ENCODE measurements at places on chromosomes 1 and 21.

DNA sequence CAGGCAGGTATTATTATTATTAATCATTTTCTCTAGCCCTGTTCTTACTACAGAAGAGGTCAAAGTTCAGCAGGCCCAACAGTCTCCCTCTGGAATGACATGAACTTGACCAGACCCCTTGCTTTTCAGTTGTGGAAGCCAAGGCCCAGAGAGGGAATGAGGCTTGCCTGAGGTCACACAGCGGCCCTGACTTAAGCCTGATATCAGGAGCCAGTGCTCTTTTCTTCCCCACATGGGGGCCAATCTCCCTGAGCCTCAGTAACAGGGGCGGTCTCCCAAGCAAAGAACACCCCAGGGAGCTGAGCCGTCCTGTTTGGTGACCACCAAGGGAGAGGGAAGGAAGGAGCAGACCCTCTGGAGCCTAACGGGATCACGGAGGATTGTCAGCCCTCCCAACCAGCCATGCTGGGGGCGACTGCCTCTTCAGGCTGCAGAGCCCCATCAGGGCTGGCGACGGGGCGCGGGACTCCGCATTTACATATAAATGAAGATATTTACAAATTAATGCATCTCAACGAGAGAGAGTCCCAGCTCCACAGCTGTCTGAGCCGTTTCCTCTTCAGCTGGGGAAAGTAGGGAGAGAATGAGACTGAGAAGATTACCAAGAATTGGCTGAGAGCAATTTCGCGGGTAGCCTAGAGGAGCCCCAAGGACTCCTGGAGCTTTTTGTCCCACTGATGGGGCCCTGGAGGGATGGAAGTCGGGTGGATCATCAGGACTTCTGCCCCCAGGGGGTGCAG is 186.1 kb upstream of the KLHDC7A start:
- H3K4me1 ChIP-seq = no peaks in the 10 kb centered on the region
- no peaks in the 10 kb centered on the region for H3K36me3 ChIP-seq
- no peak for DNase-seq
- no peak overlapping the region for H3K27ac ChIP-seq
- H3K27me3 ChIP-seq = no peaks in the 10 kb centered on the region

DNA sequence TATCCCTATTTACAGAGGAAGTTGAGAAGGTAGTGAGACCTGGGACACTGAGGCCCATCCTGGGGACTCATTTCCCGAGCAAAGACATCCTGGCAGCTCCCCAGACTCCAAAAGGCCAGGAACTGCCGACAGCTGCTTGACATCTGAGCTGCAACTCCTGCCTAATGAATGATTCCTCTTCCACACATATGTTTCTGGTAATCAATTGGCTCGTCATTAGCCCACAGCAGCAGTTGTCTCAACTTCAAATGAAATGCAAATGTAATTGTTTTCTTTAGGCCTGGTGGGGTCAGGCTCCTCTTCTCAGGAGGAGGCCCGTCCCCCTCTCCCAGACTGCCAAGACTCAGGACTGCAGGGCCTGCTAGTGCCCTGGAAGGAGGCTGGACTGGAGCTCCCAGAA is 61.8 kb upstream of the DISP3 start:
- H3K27ac ChIP-seq = no peak overlapping the region
- no peak overlapping the region for H3K4me3 ChIP-seq
- DNase-seq = no peak
- H3K36me3 ChIP-seq = no peaks in the 10 kb centered on the region

DNA sequence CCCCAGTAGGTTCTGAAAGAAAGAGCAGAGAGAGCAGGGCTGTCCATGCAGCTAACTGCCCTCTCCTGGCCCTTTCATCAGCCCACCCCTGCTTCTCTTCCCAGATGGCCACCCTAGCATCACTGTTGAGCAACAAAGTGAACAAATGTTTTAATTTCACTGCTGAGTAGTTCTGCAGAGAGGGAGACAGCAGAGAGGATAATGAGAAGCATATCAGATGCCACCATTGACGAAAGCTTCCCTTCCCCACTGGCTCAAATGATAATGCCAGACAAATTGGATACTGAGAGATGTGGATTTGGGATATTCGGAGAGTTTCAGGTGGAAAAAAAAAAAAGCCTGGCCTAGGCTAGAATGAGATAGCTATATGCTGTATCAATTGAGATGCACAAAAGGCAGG is 46.8 kb downstream of the ZBTB40 start:
- H3K27me3 ChIP-seq = no peaks in the 10 kb centered on the region
- no peak overlapping the region for H3K27ac ChIP-seq
- DNase-seq = no peak

- H3K27me3 ChIP-seq = no peaks in the 10 kb centered on the region
- H3K36me3 ChIP-seq = no peaks in the 10 kb centered on the region
- no peak overlapping the region for H3K4me3 ChIP-seq
- H3K4me1 ChIP-seq = no peaks in the 10 kb centered on the region
Observed at GRCh38 chr21:38416791-38417190, 81.5 kb downstream of the ERG start.

- H3K27ac ChIP-seq = no peak overlapping the region
- no peaks in the 10 kb centered on the region for H3K27me3 ChIP-seq
- DNase-seq = no peak
- no peak overlapping the region for H3K4me3 ChIP-seq
Observed at GRCh38 chr1:86594284-86594770, 47.4 kb downstream of the CLCA4 start.

DNA sequence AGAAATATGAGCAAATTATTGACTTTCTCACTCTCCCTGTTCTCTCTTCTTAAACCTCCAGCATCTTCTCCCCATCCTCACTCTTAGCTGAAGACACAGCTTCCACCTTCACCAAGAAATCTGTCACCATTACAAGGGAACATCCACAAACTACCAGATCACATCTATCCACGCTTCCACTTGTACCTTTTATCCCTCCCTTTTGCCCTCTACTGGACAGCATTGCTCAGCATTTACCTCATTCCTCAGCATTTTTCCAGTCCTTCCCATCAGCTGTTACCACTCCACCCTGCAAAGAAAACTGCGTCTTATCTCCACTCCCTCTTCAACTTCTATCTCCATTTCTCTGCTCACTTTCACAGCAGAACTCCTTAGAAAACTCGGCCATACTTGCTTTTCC is 42.6 kb downstream of the KCNJ6 start:
- H3K27ac ChIP-seq = no peak overlapping the region
- no peak for DNase-seq
- H3K36me3 ChIP-seq = no peaks in the 10 kb centered on the region
- H3K27me3 ChIP-seq = no peaks in the 10 kb centered on the region

GRCh38 chr1:155051777-155052398 is 772 bp downstream of the ADAM15 start:
- DNase-seq = peak; percentile 59
- peak overlapping the region; percentile 11 for H3K4me3 ChIP-seq
- peaks cover 26% of the 10 kb centered on the region for H3K4me1 ChIP-seq
- no peaks in the 10 kb centered on the region for H3K36me3 ChIP-seq
- H3K27me3 ChIP-seq = no peaks in the 10 kb centered on the region

DNA sequence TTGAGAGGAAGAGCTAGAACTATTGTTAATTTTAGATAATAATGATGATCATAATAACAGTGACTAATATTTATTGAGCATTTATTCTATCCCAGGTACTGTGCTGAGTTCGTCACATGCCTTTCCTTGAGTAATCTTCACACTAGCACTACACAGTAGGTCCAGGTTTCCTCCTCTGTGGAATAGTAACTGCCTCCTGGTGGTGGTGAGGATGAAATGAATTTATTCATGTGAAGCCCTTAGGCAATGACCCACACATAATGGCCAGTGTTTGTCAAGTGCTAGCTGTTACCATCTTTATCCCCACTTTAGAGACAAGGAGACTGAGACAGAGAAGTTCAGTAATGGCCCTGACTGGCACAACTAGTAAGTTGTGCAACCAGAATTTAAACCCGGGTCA is 5.9 kb downstream of the NIPAL3 start:
- no peaks in the 10 kb centered on the region for H3K27me3 ChIP-seq
- H3K36me3 ChIP-seq = no peaks in the 10 kb centered on the region
- H3K4me3 ChIP-seq = no peak overlapping the region
- no peak overlapping the region for H3K27ac ChIP-seq
- no peak for DNase-seq

- no peaks in the 10 kb centered on the region for H3K27me3 ChIP-seq
- H3K4me3 ChIP-seq = no peak overlapping the region
- H3K36me3 ChIP-seq = no peaks in the 10 kb centered on the region
Observed at GRCh38 chr1:89257041-89257440, 15.6 kb downstream of the GBP5 start.

DNA sequence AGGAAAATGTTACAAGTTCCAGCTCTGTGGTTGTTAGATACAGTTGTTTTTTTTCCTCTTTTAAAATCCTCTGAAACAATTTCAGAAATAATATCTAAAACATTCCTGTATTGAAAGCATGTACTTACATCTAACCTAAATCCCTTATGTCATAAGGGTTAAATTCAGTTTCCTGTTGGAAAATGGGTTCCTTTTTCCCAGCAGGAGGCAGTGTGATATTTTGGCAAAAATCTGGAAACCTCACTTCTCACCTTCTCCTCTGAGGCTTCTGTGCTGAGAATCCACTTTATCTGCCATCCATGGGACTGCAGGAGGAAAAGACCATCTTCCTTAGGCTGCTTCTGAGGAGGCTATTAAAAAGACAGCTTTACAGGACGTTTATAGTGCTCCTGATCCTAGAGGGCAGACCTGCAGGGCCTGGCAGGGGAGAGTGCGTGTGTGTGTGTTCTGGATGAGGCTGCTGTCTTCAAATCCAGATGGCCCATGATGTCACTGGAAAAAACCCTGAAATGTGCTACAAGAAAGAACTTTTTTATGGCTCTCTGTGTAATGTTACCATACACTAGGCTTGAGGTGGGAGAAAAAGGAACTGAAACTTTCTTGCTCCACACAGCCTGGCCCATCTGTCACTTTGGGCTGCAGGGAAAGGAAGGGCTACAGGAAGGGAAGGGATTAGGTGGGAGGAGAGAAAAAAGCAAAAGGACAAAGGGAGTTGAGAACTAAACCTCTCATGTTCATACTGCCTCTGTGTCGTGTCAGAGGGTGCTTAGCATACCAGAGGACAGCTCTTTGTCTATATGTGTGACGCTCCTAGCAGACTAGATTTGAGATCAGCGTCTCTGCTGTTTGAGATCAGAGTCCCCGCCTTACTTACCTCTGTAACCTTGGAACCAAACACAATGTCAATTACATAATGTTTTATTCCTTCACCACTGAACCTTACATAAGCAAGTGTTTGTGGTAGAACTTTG is 379.2 kb upstream of the SPAG17 start:
- H3K4me3 ChIP-seq = no peak overlapping the region
- H3K36me3 ChIP-seq = no peaks in the 10 kb centered on the region
- H3K27me3 ChIP-seq = no peaks in the 10 kb centered on the region
- no peak overlapping the region for H3K27ac ChIP-seq
- no peaks in the 10 kb centered on the region for H3K4me1 ChIP-seq
- no peak for DNase-seq

- no peaks in the 10 kb centered on the region for H3K4me1 ChIP-seq
- H3K27ac ChIP-seq = no peak overlapping the region
- H3K27me3 ChIP-seq = no peaks in the 10 kb centered on the region
- H3K36me3 ChIP-seq = no peaks in the 10 kb centered on the region
- H3K4me3 ChIP-seq = no peak overlapping the region
Observed at GRCh38 chr1:219576931-219577730, 35.8 kb downstream of the ZC3H11B start.

DNA sequence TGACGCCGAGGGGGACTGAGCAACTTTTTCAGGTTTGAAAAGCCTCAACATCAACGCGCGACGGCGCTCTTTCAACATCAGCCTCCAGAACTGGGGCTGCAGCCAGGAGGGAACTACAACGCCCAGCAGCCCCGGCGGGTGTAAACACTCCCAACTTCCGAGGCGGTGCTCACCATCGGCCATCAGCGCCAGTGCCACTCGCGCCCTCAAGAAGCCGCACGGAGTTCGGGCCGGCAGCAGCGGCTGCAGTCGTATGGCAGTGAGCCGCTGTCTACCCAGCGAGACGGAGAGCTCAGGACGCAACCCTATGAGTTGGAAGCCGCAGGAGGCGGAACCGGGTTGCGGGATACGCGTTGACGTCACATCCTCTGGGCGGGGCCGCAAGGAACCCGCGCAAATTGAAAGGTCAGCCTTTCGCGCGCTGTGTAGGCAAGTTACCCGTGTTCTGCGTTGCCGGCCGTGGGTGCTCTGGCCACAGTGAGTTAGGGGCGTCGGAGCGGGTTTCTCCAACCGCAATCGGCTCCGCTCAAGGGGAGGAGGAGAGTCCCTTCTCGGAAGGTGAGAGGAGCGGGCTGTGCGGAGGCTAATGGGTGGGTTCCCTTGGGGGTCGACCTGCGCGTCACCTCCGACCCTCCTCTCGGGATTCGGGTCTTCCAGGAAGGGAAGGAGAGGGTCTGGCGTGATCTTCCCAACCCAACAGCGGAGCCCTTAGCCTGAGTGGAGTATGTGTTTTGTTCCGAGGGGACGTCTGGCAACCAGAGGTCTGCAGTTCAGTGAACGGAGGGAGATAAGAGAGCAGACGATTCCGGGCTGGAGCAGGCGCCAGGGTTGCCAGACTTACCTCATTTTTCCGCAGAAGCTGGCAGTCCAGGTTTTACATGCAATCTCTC is at the start of gene EXO1:
Gene EXO1 (plus strand): TSS at position 409 of the 890 bp plus-strand sequence. CDS start 2,222 bp downstream, outside the sequence.
- H3K4me3 ChIP-seq = peak within 1 kb of the TSS; percentile 65
- H3K36me3 ChIP-seq = no peaks in the 10 kb centered on the region
- H3K4me1 ChIP-seq = peaks cover 11% of the 10 kb centered on the region
- peak within 1 kb of the TSS; percentile 91 for H3K27ac ChIP-seq
- H3K27me3 ChIP-seq = no peaks in the 10 kb centered on the region

DNA sequence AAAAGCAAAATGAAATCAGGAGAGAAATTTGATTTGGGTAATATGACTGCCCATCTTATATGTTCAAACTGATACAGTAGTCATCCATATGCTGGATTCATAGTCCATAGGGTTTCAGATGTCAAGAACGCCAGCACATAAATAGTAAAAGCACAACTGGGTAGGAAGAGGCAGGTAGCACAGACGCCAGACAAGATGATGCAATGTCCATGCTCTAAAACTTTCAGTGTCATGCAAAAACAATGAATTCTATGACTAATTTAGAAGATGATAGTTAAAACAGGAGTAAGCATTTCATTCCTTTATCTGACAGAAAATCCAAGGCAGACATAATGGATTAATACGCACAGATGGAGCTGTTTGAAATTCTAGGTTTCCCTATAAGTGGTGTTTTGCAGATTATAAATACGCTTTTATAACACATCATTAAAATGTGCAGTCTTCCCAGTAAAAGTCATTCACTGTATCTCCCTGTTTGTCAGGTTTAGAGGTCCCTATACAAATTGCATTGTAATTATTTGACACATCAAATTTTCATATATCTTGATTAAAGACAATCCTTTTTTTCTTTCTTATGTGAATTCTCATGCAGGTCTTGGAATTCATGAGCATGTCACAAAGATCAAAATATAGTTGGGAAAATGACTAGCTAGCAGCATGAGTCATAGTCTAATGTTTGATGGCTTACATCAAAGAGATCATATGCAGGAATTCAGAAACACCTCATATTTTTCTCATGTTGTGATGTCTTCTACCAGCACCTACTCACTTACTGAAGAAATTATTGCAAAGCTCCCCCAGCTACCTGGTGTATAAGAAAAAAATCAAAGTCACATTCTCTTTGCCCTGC is 139.9 kb downstream of the DSCAM start:
- H3K4me1 ChIP-seq = no peaks in the 10 kb centered on the region
- no peaks in the 10 kb centered on the region for H3K36me3 ChIP-seq

GRCh38 chr1:31732343-31732742 is 28.5 kb upstream of the COL16A1 start:
- DNase-seq = no peak
- no peak overlapping the region for H3K4me3 ChIP-seq
- no peaks in the 10 kb centered on the region for H3K27me3 ChIP-seq
- H3K36me3 ChIP-seq = no peaks in the 10 kb centered on the region

- DNase-seq = peak; percentile 57
- no peak overlapping the region for H3K4me3 ChIP-seq
- peak overlapping the region; percentile 91 for H3K27ac ChIP-seq
- H3K4me1 ChIP-seq = peaks cover 56% of the 10 kb centered on the region
- H3K27me3 ChIP-seq = no peaks in the 10 kb centered on the region
- no peaks in the 10 kb centered on the region for H3K36me3 ChIP-seq
Observed at GRCh38 chr21:44874497-44875315, 1.2 kb upstream of the PTTG1IP start.
